ENCODE measurements at places on chromosomes 1 and 21.

GRCh38 chr1:17520041-17520440 is 19.5 kb upstream of the ARHGEF10L start:
- DNase-seq: no peak

- no peak for DNase-seq
Measured at GRCh38 chr1:9996624-9997582, at the start of gene RBP7. Gene RBP7, plus strand, starts transcription at chr1:9997228. Its CDS starts 31 bp downstream, at chr1:9997259.

DNA sequence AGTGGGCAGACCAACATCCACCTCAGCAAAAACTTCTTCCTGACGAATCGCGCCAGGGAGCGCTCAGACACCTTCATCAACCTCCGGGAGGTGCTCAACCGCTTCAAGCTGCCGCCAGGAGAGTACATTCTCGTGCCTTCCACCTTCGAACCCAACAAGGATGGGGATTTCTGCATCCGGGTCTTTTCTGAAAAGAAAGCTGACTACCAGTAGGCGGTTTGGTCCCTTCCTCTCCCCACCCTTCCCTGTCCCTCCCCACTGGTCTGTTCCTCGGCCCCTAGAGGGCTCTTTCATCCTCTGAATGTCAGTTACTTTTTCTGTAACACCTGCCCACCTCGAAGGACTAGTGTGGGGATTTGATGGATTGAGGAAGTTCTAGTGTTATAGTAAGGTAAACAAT is 46.9 kb downstream of the CAPN2 start:
- DNase-seq: no peak

DNA sequence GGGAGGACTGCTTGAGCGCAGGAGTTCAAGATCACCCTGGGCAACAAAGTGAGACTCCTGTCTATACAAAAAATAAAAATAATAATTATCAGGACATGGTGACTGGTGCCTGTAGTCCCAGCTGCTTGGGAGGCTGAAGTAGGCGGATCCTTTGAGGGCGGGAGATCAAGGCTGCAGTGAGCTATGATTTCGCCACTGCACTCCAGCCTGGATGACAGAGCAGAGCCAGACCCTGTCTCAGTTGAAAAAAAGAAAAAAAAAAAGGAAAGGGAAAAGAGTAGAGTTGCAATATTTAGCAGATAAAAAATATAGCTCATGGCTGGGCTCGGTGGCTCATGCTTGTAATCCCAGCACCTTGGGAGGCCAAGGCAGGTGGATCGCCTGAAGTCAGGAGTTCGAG is 3.3 kb upstream of the S1PR1 start:
- no peak for DNase-seq

- no peak for DNase-seq
Measured at GRCh38 chr21:36454093-36454531, 25.8 kb downstream of the CLDN14 start.

GRCh38 chr1:236795757-236796667 is 920 bp downstream of the MTR start:
- DNase-seq: peak; percentile 58

GRCh38 chr1:76176000-76176399 is 101.5 kb downstream of the ST6GALNAC3 start:
- no peak for DNase-seq

DNA sequence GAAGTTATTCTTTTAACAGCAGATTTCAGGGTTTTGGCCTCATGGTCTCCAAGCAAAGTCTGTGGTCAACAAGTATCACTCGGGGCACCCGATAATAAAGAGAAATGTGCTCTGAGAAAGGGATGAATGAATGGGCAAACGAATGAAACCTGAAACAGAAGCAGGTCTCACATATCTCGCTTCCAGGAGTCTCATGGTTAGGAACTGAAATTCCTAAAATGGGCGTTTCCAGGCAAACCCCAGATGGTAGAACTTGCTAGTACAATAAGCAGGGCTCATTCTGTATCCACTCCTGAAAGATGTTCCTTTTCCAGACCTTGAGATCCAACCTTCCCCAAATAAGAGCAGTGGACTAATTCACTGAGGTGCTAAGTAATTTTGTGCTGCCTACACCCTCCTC is 87.2 kb downstream of the LAMC2 start:
- DNase-seq: peak; percentile 44

GRCh38 chr1:65386439-65386838 is 34.0 kb upstream of the LEPR start:
- DNase-seq: no peak

- DNase-seq: no peak
Measured at GRCh38 chr1:86089765-86090164, 66.8 kb downstream of the COL24A1 start.

DNA sequence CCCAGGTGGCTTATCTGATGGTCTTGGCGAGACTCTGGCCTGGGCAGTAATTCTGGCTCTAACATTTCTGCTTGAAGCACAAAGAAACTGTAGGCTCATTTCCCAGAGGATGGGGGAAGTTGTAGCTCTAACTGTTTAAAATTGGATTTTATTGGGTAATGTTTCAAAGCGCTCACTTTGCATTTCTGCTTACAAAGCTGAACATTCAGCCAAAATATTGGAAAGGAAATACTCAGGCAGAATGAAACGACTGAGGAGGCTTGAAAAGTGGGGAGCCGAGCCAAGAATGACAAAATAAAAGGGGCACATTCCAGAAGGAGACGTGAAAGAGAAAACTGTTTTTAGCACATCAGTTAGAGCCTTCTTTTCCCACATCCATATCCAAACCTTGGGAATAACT is 202.6 kb downstream of the GRIK1 start:
- DNase-seq: no peak

DNA sequence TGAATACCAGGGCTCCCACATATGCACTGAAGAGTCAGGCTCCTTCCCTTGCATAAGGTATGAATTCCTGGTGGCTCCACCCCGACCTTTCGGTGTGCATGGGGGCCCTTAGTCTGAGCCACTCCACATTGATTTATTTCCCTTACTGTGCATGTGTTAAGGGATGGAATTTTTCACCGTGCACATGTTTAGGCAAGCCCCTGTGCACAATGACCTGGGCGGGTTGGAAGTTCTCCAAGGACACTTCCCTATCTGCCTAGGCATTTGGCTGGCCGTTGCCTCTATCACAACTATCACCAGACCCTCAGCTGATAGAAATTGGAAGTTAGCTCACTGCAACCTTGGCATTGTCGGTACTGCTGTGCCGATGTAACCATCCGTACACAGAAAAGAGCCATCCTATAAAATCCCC is 9.7 kb downstream of the S100A6 start:
- DNase-seq: peak; percentile 50
